Activated CD4-positive, alpha-beta T cell treated with anti-CD3 and anti-CD28 coated beads for 4 hours (primary cell): ENCODE measurements at places on chromosomes 16 and 17.

DNA sequence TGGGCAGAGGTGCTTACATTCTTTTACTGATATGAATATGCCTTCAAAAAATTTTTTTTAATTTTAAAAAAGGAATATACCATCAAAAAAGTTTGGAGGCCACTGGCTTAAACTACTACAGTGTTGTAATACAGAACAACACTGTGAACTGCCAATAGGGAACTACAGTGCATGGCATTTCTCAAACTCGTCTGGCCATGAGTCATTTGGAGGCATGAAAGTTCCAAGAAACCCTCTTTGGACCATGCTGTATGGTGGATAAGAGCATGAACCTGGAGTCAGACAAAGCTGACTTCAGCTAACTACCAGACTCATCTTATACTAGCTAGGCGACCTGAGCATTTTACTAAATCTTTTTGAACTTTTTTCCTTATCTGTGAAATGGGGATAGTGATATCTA, 9.2 kb upstream of the NF1 start:
- no peak for DNase-seq

GRCh38 chr16:57798267-57798810, 4.0 kb downstream of the KIFC3 start:
- no peak for DNase-seq

DNA sequence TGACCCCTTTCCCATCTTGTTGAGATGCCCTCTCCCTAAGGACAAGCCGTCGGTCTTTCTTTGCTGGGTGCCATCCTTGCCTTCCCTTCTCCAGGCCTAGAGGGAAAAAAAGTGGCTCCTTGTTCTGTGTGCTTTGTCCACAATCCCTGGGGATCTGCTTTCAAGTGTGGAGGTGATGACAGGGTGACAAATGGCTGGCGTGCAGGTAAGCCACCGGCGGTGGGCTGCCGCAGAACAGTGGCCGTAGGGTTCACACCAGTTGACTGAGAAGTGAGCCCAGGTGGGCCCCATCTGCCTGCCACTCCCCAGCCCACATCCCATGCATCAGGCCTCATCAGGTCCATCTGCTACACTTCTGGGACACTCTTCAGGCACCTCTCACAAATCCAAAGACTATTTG, 11.4 kb upstream of the CALB2 start:
- no peak for DNase-seq

DNA sequence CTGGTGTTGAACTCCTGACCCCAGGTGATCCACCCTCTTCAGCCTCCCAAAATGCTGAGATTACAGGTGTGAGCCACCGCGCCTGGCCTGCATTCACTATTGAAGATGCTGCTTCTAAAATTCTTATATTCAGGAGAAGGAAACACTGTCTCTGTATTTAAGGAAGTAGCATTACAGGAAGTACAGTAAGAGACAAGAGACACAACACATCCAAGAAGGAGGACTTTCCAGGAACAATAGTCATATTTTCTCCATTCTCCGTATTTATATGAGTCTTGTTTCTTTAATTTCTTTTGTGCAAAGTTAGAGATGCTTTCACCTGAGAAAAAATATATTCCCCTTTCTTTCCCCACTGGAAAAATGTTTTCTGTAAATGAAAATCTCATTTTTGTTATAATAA, 18.3 kb upstream of the ABCA3 start:
- DNase-seq: no peak

- DNase-seq: no peak
Observed at GRCh38 chr16:61926766-61927165, 109.5 kb downstream of the CDH8 start.
